ENCODE measurements at places on chromosomes 2 and 18.

DNA sequence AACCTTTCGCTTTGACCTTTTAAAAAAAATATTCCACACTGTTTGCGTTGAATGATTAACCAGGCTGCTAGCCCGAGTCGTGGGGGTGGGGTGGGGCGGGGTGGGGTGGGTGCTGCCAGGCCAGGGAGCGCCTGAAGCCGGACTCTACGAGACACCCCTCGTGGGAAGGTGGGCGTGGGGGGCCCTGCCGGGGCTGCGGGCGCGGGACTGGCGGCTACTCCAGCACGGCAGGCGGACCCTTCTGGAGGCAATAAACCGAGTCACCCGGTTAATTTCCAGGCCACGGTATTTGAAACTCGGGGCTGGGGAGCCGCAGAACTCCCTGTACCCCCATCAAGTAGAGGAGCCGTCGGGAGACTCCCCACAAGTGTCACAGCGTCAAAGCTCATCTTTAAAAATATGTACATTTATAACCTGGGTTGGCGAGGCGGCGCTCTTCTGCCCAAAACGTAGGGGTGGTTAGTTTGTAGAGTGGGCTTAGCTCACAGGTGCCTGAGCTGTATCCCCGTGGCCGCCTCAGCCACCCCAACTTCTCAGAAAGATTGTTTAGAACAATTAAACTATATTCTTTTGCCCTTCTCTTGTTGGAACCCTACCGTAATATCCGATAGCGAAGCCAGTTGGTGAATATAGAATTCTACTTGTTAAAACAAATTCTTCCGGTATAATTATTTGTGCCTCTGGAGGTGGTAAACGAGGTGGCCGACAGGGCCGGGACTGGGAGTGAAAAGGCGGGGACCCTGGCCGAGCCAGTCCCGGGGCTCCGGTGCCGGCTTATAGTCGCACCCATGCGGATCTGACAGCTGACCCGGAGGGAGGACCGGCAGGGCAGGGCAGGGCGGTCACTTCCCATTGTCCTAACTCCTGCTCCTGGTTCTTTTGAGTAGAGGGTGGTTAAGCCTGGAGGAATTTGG, 1.4 kb downstream of the B3GNT2 start:
- DNase-seq = no peak

GRCh38 chr2:7468955-7469354, 551.7 kb downstream of the RNF144A start:
- DNase-seq = no peak

- DNase-seq = peak; percentile 50
Measured at GRCh38 chr2:224410946-224411561, 9.1 kb upstream of the FAM124B start.

- DNase-seq = peak; percentile 9
Measured at GRCh38 chr2:215003001-215003400, 135.4 kb downstream of the ABCA12 start.

DNA sequence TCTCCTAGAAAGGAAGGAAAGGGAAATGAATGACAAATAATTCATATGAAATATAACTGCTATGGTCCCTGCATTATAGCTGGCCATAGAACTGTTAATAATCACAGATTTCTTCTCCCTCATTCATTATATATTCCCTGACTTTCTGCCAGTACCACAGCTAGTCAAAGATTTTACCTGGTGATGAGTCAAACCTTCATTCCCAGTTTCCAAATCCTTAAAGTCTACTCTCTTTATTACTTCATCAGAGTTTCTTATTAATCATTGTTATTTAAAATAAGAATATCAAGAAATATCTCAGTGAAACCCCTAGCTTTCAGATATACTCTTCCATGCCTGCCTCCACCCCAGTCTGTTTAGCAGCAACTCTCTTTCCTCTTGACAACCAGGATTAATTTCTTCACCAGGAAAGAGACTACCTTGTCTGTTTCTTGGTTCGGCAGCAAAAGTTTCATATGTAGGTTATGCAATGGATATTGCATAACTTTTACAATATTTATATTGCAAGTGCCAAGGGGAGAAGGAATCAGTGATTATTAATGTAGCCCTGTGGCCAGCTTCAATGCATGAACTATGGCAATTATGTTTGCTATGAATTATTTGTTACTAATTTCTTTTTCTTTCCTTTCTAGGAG, 533.8 kb downstream of the FBXO15 start:
- peak; percentile 51 for DNase-seq

- peak; percentile 97 for DNase-seq
Measured at GRCh38 chr18:79588636-79589481, 90.7 kb upstream of the CTDP1 start.

- DNase-seq = peak; percentile 96
Measured at GRCh38 chr2:128563348-128563687, 244.7 kb upstream of the HS6ST1 start.

- DNase-seq = no peak
Measured at GRCh38 chr2:121184248-121184862, 100.6 kb downstream of the TFCP2L1 start.

DNA sequence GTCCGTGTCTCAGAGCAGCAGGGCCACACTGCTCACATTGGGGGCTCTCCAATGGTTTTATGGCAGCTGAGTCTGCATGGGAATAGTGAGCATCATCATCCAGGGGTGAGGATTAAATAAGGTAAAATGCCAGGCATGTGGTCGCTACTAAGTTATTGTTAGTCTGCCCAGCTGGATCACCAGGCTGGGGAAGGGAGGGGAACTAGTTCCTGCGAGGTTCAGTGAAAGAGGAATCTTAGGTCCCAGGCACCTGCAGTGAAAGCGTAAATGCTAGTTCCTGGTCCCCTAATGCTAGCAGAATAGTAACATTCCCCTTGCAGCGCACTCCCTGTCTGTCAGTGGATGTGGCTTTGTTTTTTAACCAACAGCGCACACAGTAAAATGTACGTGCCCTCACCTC, 60.1 kb downstream of the ARHGEF4 start:
- no peak for DNase-seq

DNA sequence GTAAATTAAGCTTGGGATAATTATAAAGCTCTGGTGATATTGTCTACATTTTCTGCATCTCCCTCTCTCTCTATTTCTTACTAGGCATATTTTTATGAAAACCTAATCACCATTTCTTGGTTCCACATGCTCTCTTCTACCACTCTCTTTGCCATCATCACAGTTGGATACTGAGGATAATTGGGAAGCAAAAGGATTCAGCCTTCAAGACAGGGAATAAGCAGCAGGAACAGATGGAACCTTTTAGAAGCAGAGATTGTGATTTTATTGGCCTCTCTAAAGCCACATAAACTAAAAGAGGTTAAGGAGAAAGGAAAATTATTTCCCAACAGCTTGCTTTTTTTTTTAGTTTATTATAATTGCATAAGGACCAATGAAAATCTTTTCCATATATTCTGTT, 226.3 kb upstream of the SPHKAP start:
- DNase-seq = no peak

DNA sequence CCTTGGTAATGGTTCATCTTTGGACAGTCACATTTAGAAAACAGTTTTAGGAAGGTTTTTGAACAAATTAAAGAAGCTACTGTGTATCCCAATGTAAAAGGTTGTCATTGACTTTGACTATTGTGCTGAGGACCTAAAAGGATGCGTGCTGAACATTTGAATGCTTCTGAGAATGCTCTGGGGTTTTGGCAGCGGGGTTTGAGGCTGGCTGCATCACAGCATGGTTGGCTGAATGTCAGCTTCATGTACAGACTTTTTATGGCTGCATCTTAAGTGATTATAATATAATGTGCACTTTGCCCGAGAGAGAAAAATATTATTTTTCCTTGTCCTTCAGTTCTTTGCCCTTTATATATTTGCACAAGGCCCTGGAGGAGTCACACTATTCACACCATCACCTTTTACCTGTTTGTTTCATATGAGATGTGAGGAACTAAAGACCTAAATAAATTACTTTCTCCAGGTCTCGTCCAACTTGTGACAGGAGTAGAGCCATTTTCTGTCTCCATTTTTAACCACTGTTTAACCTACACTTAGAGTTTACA, 125.9 kb downstream of the CCDC85A start:
- DNase-seq = no peak

- DNase-seq = no peak
Measured at GRCh38 chr2:60366135-60366712, 187.2 kb downstream of the BCL11A start.

DNA sequence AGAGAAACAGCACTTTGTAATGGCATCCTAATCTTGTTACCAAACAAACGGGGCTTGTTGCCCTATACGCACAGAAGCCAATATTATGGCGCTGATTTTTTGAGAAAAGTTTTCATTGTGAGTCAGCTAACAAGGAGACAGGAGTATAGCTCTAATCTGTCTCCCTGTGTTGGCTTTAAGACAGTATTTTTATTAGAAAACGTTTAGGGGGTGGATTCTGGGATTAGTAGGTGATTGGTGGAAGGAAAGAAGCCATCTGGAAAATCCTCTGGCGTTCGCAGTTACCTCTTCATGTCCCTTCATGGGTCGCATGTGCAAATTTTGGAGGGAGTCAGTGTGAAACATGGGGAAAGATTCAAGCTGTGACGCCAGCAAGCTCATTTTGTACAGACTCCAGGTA, 698 bp upstream of the TMEM237 start:
- DNase-seq = peak; percentile 71

- peak; percentile 76 for DNase-seq
Measured at GRCh38 chr2:58039170-58039611, 7.4 kb upstream of the VRK2 start.

- peak; percentile 72 for DNase-seq
Measured at GRCh38 chr2:211114826-211115455, 558.5 kb downstream of the CPS1 start.

GRCh38 chr2:8594731-8595427, 87.0 kb upstream of the ID2 start:
- DNase-seq = peak; percentile 23

DNA sequence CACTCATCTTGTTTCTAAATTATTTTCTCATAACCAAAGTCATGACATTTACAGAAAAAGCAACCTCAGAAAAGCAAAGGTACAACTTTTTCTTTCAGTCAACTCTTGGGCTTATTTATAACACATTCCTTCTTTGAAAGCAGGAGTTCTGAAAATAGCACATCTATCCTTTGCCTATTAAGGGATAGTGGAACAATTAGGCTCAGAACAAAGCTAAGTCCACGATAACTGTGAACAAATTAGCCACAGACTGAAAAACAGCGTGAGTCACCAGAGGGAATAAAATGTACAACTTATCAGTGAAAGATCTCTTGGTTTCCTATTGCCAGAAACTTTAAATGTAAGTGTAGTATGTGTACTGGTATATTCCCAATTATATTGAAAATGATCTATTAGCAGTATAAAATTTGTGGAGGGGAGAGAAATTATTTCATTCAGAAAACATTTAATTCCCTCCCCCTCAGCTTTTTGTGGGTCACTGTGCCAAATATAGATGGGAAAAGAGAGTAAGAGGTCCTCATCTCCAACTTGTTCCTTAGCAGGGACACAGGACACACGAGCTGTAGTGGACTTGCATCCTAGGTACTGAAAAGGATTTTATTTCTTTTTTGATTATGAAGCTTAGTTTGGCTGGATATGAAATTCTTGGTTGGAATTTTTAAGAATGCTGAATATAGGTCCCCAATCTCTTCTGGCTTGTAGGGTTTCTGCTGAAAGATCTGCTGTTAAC, 15.4 kb upstream of the MATN3 start:
- no peak for DNase-seq

DNA sequence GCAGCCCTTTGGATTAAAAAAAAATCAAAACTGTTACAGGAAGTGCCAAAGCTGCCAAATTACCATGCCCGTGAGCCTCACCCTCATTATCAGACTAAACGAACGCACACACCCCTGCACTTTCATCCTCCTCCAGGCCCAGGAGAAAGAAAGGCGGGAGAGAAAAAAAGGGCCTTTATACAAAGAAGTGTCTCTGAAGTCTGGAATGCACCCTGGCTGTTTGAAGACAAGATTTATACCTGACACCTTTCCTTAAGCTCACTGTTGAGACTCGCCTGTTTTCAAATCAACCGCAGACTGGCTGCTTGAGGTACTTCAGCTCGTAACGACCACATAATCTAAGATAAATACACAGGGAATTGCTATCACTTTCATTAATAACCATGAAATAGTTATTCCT, 31.0 kb downstream of the EDAR start:
- no peak for DNase-seq

GRCh38 chr18:43735570-43735969, 458.3 kb upstream of the SYT4 start:
- DNase-seq = no peak

DNA sequence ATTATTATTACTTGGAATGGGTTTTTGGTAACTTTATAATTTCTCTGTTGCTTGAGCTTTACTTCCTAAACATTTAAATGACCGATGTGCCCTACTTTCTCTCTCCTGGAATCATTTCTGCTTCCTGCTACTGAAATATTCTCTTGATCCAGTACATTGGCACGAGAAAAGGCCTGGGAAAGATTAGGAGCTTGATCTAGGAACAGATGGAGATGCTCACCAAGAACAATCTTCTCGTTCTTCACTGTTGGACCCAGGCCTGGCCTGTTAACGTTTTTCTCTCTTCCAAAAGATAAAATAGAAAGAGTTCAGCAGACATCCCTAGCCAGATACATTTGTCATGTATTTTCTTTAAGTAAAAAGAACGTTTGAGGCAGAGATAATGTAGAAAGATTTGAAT, 1356.8 kb upstream of the CRIM1 start:
- DNase-seq = no peak

- DNase-seq = peak; percentile 63
Measured at GRCh38 chr2:151337643-151338042, 19.7 kb upstream of the TNFAIP6 start.

All from fibroblast of the aortic adventitia (primary cell).